CD4-positive, CD25-positive, alpha-beta regulatory T cell (primary cell): ENCODE measurements at places on chromosomes 2 and 18. TPM values are rescaled to one million over a fixed set of nuclear protein-coding genes. Genes with fewer than 3 reads are reported as not detected.

Gene SERPINB10
- not detected for total RNA-seq

Gene FHOD3
- not detected for total RNA-seq

GRCh38 chr2:162840598-162841246, 2.2 kb upstream of the KCNH7 start:
- peak; percentile 42 for DNase-seq

Gene RNU2-63P
- total RNA-seq = 15.4 TPM

DNA sequence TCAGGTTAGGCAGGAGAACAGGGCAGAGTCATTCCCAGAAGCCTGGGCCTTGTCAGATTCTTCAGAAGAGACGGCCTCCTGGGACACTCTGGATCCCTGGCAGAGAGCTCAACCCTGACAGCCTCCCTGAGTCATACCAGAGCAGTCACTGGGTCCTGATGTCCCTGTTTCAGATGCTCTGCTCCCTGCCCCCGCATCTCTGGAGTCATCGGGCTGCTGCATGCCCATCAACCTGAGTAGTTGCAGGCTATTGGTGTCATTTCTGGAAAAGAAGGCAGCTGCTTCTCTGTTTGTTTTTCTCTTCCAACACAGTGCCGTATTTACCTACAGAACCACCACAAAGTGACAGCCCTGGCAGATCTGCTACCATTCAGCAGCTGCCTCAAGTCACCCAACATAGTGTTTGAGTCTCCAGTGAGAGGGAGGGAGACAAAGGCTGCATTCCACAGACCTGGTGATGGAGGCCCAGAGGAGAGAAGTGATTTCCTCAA, 145.1 kb downstream of the B3GNT2 start:
- DNase-seq = no peak

GRCh38 chr2:160869411-160869810, 290.8 kb upstream of the TANK start:
- no peak for DNase-seq

Gene VAMP5
- 54.8 TPM for total RNA-seq

DNA sequence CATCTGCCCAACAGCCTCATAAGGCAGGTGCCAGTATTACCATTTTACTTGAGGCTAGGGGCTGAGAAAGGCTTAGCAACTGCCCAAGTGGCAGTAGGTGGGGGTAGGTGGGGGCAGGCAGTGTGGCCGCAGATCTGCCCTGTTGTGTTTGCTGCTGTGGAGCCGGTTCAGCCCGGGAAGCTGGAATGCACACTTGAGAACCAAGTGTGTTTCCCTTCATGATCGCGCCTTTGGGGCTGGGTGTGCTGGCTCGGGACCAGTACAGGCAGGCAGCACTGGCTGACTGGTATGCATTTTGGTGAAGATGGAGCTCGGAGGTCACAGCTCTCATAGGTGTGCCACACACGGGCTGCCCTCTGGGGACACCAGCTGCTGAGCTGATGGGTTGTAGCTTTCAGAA, 85.1 kb downstream of the CABLES1 start:
- no peak for DNase-seq

Gene TEKT4
- not detected for total RNA-seq

Gene SMAD2
- 115 TPM for total RNA-seq
